Tibial nerve (tissue), 4 donors: ENCODE measurements at places on chromosomes 7 and 10. TPM values are rescaled to one million over a fixed set of nuclear protein-coding genes. Genes with fewer than 3 reads are reported as not detected.

- no peak for DNase-seq
Measured at GRCh38 chr7:46169384-46169755, 248.3 kb upstream of the IGFBP3 start.

- DNase-seq = no peak
Measured at GRCh38 chr7:131664570-131664969, 108.1 kb upstream of the PODXL start.

- DNase-seq = no peak
Measured at GRCh38 chr7:75739796-75740672, 1.3 kb upstream of the HIP1 start.

GRCh38 chr10:93850031-93851015 is 43.5 kb upstream of the SLC35G1 start:
- no peak for DNase-seq

GRCh38 chr10:28586176-28586575 is 53.3 kb downstream of the WAC start:
- no peak for DNase-seq

NKX6-2 gene
- 3.6 TPM for total RNA-seq

- DNase-seq = no peak
Measured at GRCh38 chr7:91046322-91047089, 217.7 kb upstream of the FZD1 start.

- no peak for DNase-seq
Measured at GRCh38 chr7:36472141-36472729, 82.6 kb downstream of the ANLN start.

DNA sequence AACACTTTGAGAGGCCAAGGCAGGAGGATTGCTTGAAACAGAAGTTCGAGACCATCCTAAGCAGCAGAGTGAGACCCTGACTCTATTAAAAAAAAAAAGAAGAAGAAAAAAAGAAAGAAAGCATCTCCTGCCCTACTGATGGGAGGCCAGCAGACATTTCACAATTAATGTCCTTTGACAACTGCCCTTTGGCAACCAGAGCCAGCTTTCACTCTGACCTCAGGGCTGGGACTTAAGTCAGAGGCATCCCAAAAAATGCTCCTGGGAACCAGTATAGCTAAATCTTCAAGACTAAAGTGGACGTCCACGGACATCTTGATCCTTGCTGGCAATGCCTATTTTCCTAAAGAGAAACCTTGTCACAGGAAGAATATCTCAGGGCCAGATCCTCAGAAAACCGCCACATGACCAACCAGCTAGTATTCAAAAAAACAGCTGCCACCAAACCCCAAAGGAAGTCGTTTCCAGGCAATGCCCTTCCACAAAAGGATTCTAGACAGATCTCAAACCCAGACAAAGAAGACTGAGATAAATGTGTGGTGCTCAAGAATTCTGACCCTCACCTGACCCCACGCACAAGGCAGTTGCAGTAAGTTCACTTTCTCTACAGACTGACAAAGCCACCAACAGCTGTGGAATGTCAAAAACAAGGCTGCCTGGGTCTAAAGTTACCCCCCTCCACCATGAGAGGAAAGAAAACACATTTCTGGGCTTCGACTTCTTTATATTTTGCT is 18.4 kb downstream of the GFRA1 start:
- no peak for DNase-seq

DNA sequence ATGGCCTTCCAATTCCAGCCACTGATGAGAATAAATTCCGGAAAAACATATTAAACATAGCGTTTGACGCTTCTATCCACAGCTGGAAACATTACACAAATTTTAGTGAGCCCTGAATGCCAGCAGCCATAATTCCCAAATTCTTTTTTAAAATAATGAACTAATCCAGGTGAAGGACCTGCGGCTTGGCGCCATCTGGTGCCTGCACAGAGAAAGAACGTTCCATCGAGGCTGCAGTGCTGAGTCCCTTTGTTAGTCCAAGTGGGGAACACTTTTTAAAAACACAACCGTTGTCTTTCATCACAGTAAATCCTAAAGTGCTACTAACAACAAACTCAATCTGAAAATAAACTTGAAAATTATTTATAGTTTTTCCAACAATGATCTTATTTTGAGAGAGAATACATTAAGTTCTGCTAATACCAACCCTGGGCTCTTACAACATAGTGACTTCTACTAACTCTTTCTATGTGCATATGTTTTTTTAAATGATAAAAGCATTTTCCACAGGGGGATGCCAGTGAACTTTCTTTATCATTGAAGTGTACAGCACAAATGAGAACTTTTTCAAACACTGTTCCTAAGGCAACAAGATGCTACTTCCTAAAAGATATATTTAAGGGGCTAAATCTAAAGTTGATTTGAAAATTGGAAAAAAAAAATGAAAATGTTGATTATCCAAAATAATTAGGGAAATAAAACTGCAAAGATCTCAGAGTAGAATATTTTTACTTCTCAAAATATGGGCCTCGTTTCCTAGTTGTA is 166.9 kb upstream of the RNF32 start:
- no peak for DNase-seq

GRCh38 chr7:34073676-34074075 is 168.3 kb downstream of the BMPER start:
- peak; percentile 22 for DNase-seq

LBX1 gene
- 0.60 TPM for total RNA-seq

CYP3A5 gene
- total RNA-seq = 2.4 TPM

EBLN1 gene
- not detected for total RNA-seq

RSBN1L gene
- total RNA-seq = 33.9 TPM

GRCh38 chr7:25496476-25497368 is 268.4 kb upstream of the NPVF start:
- peak; percentile 17 for DNase-seq

GJD4 gene
- not detected for total RNA-seq

MRLN gene
- total RNA-seq = not detected

DNA sequence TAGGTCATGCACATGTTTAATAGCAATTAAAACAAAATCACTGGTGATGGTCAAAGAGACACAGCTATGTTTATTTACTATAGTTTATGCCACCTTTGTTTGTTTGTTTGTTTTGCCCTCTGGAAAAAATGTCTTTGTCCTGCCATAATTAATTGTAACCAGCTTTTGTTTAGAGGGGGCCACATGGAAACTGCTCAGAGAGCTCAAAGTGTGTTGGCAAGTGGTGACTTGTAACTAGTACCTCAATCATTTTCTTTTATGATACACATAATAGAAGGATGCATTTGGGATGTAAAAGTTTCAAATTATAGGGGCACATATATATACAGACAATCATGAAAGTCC is 40.2 kb downstream of the GRK5 start:
- no peak for DNase-seq

CPA2 gene
- 1.5 TPM for total RNA-seq

HIP1 gene
- total RNA-seq = 44.8 TPM

GRCh38 chr7:133777701-133778100 is 349.4 kb upstream of the LRGUK start:
- no peak for DNase-seq

DNA sequence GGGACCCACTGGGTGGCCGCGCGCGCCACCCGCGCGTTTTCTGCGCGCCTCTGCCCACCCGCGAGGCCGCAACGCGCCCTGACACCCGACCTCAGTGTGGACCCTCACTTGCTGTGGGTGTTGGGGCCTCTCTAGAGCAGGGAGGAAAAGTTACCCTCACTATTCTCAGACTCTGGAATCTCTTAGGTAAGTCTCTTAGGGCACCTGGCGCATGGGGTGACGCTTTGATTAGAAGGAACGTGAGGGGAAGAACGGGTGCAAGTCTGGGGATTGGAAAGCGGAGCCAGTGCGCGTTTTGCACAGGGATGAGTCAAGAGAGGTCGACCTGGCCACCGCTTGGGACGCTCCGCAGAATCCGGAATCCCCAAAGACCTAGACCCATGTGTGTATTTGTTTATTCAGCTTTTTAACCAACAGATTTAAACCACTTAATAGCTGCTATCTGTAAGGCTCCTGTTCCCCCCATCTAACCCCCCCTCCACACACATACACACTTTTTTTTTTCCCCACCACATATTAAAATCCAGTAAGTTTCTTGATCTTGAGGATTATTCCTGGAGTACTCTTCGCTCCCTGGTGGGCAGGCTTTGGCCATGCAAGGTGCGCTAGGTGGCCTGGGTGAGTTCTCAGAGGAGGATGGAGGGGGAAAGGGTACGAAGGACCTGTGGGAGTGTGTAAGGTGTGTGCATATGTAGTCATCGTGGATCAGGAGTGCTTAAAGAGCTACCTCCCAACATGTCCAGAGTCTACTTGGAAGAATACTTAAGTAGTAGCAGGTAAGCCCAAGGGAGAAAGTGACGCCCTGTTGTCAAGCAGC is 169.1 kb upstream of the PPP1R3A start:
- no peak for DNase-seq

FKBP6 gene
- total RNA-seq = not detected

- DNase-seq = no peak
Measured at GRCh38 chr7:155763691-155764437, 48.4 kb downstream of the SHH start.

ARMH3 gene
- 19.5 TPM for total RNA-seq

- no peak for DNase-seq
Measured at GRCh38 chr7:83426325-83426724, 222.6 kb downstream of the SEMA3E start.

DNA sequence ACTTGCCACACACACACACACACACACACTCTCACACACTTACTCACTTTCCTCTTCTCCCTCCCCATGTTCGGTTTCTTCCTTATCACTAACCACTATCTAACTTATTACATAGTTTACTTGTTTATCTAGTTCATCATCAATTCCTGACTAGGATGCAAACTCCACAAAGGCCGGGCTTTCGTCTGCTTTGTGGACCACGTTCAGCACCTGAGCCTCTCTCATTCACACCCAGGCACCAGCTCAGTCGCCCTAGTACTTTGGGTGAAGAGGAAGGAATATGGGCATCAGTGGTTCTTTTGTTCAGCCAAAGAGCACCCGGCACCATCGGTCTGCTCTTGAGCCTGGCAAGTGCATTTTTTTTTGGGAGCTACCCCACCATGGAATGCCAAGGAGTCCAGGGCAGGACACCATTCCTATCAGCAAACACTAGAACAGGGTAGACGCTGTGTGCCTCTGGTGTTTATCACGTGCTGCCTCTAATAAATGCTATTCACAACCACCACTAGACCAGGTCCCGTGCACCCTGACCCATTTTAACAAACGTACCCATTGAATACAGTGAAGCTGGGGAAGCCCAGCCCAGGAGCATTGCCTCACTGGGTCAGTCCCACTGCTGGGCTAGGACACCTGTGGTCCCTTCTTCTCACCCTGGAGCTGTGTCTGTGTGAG is 2.2 kb downstream of the C10orf67 start:
- DNase-seq = no peak

GRCh38 chr10:100575585-100576281 is 40.0 kb downstream of the HIF1AN start:
- DNase-seq = no peak

DNA sequence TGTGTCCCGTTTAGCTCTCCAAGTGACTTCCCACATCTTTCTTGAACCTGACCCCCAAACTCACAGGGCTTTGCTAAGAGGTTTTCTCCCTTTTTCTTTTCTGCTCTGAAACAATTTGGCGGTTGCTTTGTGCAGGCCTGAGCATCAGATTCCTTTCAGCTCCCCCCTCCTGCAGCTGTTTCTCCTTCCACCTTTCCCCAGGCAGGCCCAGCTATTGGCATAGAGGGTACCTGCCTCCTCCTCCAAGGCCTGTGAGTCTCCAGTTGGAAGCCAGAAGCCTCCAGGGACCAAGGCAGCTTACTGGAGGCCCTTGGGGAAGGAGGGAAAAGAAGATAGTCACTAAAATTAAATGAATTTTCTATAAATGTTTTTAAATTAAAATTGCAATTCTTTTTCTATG is 7.7 kb downstream of the VAX1 start:
- DNase-seq = no peak

DNA sequence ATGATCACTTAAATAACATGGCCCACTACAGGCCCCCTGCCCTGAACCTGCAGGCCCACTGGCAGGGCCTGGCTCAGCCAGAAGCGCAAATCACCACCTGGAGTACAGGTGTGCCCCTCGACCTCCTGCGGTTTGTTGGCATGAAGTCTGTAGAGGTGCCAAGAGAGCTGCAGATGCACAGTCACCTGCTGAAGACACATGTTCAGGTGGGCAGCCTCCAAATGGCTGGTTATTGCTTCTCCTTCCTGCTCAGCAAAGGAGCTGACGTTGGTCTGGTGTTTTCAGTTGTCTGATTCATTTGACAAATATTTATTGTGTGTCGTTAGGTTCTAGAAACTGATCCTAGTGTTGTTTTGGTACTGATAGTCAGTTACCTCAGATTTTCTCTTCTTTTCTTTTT is 29.0 kb downstream of the DHTKD1 start:
- no peak for DNase-seq

GRCh38 chr7:108723381-108723814 is 153.7 kb downstream of the DNAJB9 start:
- no peak for DNase-seq

MET gene
- total RNA-seq = 49.8 TPM

APBB1IP gene
- total RNA-seq = 8.4 TPM

DNA sequence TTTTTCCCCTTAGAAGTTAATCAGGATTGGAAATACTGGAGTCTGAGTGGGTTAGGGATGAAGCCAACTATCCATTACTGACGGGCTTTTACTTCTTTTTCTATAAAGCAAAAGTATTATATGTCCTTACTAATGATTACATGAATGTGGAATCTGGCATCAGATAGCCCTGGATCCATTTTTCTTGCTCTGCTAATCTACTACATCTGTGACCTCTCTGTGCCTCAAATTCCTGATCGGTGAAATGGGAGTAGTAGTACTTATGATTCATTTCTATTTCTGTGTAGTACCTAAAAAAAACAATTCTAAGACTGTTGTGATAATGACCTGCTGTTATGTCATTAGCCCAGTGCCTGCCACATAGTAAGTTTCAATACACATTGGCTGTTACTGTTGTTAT is 621.6 kb downstream of the SORCS3 start:
- no peak for DNase-seq

DNA sequence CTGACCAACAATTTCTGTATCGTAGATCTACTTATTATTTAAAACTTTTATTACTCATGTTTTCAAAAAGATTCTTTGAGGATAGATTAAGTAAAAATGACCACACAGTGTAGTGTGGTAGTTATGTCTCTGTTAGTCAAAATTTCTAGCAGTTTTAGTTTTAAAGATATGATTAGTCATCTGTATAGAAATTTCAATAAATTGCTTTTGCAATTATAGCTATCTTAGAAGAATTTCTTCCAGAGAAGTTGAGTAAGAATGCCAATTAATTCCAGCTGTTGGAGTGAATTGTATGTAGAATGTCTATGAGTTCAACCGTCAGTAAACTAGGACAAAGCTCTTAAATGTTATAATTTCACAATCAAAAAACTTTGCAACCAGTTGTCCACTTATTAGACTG is 229.7 kb downstream of the CDK14 start:
- no peak for DNase-seq

- no peak for DNase-seq
Measured at GRCh38 chr7:16816824-16817223, 12.0 kb upstream of the AGR2 start.
